Prostate gland (tissue), 2 donors: ENCODE measurements at places on chromosomes 16 and 17. TPM values are rescaled to one million over a fixed set of nuclear protein-coding genes. Genes with fewer than 3 reads are reported as not detected.
A peak's percentile ranks its signal among the peaks of the same experiment; 100 is the strongest.

GRCh38 chr16:3789375-3790099 lies 72.2 kb upstream of the TRAP1 start:
- DNase-seq = no peak

DNA sequence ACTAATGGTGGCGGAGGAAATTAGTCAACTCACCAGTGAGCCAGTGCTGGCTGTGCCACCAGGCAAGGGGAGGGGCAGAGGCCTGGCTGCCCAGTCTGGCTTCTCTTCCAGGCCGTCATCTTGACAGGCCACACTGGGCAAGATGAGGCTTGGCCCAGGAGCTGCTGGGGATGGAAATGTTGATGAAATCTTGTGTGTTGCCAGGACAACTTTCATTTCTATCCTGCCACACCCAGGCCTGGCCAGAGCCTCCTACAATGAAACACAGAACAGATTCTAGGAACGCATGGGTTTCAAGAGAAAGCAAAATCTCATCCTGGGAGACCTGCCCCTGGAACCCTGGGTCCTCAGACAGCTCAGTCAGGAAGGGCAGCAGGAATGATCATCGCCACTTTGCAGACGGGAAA lies 9.3 kb downstream of the HEXIM2 start:
- peak; percentile 82 for DNase-seq

Gene CHST5
- total RNA-seq = not detected

Gene PIRT
- total RNA-seq = not detected

DNA sequence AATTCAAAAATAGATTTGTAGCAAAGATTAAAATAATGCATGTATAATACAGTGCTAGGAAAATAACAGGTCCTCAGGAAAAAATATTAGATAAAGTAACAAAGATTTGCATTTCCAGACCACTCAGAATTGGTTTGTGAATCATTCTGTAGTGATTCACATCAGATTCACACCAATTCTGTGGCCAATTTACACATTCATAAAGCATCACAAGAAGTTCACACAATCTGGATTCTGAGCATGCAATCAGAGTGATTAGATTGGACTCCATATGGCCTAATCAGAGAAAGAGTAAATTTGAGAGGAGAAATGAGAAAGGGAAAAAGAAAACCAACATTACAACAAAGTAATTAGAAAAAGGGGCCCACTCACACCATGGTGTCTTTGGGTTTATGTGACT lies 36.0 kb upstream of the SLC47A1 start:
- DNase-seq = no peak

GRCh38 chr17:77470800-77471733 lies 330.3 kb downstream of the SEC14L1 start:
- no peak for DNase-seq

DNA sequence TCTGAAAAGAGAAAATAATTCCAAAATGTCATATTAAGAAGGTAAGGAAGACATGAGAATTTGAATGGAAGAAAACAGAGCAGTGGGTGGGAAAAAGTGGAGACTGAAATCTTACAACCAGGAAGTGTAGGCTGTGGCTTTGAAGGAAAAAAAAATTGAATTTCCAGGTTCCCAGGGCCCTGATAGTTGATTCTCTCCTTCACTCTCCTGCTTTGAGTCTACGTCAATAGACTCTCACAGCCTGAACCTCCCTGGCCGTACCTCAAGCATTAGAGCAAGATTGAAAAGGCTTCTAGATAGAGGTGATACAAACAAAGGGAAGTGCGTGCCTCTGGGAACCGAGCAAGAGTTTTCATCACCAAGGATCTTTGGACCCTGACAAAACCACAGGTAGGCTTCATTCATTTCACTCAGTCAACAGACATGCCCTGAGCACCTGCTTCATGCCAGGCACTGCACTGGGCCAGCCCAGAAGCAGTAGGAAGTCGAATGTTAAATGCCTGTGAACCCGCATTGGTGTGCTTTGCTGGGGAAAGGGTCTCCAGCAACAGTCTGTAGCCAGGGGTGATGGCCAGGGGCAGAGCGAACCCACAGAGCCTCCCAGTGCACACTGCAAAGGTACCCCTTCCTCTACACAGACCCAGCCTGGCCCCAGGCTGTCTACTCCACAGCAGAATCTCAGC lies 163.9 kb downstream of the SLC39A11 start:
- DNase-seq = no peak

Gene C17orf78
- not detected for total RNA-seq
